ENCODE measurements at places on chromosomes 2 and 18.

GRCh38 chr2:68689553-68690537 lies 44.8 kb upstream of the ARHGAP25 start:
- DNase-seq = no peak

DNA sequence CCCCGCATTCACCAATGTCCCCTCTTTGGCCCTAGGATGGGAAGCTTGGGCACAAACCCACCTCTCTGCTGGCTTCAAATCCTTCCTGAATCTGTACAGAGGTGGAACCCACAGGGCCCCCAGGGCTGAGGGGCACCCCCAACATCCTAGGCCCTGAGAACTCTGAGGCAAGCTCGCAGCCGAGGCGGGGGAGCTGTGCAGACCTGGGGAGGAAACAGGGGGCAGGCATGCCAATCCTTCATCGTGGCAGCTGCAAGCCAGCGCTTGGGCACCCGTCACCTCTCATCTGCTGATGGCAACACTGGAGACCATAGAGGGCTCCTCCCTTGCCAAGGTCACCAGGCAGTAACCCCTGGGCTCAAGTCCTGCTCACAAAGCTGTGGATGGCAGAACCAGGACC lies 10.8 kb downstream of the ECEL1 start:
- DNase-seq = no peak

DNA sequence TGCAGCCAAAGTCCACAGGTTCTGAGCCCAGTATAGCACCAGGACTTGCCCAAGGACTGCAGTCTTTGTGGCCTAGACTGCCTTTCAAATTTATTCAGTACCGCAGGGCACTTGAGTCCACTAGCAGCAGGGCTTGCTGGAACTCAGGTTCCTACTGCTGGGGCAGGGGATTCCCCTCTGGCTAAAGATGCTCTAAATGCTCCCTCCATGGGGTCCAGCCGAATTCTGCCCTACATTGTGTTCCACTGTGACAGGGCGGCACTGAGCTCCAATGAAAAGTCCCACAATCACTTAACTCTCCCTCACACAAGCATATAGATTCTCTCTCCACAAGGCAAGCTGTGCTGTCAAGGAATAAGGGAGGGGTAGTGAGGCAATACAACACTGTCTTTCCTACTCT lies 518.1 kb upstream of the VRK2 start:
- no peak for DNase-seq

- no peak for DNase-seq
Observed at GRCh38 chr2:200270732-200271131, 35.8 kb upstream of the SPATS2L start.

DNA sequence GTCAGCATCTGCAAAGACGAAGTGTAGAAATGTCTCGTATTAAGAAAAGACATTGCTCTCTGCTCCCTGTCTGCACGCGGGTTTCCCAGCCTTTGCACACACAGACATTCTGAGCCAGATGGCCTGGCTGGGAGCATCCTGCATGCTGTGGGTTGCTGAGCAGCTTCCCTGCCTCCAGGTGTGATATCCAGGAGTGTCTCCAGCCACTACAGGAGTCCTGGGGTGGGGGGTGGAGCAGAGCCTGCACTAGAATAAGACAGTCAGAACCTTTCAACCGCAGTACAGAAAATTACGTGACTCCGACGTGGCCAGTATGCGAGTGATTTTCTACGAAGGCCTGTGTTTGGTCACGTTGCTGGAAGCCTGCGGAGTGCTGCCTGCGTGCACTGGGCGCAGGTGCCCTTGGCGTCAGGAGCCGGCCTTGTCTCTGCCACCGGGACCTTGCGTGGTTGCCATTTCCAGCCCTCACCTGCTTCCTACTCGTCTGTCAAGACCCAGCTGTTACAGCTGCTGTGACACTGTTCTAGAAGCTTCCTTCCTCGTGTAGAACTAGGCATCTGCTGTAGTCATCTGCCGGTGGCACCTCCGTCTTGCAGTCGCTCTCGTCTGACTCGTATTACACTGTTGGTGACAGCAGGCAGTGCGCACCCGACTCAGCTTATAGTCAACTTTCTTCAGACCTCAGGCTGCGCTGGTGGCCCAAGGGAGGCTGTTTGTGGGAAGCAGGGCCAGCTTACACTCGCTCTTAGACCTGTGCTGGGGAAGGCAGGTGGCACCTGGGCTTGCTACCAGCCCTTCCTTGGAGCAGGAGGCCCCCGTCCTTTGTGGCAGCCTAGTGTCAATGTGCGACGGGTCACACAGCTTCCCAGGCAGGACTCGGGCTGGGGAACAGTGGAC lies 11.2 kb downstream of the CTDP1 start:
- no peak for DNase-seq

DNA sequence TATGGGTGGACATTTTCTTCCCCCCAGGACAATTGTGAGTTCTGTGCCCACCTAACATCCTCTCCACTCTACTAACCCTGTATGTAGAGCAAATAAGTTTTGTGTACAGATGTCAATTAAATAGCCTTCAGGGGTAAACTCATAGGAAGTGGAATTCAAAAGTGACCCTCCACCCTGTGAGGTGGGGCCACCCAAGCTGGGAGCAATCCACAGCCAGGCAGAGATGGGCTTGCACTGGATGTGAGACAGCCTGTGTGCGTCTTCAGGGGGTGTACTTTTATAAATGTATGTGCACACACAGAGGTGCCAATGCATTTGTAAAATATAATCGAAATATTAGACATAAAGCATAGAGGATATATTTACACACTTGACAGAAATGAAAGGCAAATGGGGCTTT lies 33.1 kb upstream of the ATP6V1B1 start:
- DNase-seq = no peak
